ENCODE measurements at places on chromosomes 1 and 21. TPM values are rescaled to one million over a fixed set of nuclear protein-coding genes. Genes with fewer than 3 reads are reported as not detected.

The TGFBR3 gene
- polyA plus RNA-seq: 24.0 TPM

The OPRD1 gene
- not detected for polyA plus RNA-seq

The ST6GALNAC3 gene
- 0.03 TPM for polyA plus RNA-seq

The MCM3AP gene
- 47.2 TPM for polyA plus RNA-seq

The CD84 gene
- polyA plus RNA-seq: 20.7 TPM

DNA sequence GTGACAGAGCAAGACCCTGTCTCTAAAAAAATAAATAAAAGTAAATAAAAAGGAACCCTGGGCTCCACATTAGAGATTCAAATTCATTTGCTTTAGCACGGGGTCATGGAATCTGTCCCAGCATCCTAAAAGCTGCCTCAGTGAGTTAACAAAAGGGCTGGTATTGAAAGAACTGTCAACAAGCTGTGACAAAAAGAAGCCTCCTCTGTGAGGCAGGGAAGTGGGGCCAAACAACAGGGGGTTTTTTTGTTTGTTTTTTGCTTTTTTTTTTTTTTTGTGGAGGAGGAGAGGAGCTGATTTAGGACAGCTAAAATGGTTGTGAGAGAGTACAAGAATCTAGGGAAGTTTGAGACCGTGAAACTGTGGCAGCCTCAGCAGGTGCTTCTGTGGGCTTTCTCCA lies 115.7 kb downstream of the LIPI start:
- no peak for DNase-seq

DNA sequence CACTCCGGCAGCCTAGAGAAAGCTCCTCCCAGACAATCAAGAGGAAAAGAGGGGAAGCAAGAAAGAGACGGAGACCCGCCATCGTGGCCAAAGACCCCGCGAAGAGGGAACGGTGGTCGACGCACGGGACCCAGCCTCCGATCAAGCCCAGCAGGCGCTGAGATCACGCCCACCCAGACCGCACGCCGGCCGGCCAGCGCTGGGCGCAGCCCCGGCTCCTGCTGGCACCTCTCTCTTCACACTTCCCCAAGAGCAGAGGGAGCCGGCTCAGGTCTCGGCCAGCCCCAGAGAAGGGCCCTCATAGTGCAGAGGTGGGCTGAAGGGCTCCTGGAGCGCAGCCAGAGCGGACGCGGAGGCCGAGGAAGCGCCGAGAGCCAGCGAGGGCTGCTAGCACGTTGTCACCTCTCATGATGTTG lies 918.4 kb upstream of the ADAMTS5 start:
- DNase-seq: no peak

DNA sequence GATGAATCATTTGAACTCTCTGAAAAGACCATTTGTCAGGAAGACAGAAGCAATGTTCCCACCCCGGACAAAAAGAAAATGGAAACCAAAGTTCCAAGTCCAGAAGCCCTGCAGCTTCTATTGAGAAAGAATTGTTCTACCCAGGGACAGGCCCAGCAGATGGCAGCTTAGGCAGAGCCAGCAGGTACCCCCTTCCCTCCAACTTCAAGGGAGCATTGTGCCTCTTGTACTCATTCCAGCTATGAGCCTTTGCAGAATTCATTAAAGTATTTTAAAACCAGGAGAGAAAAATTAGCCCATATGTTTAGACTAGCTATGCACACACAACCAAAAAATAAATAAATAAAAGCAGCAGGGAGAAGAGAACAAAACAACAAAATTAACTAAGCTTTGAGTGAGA lies 85.2 kb upstream of the KCND3 start:
- DNase-seq: no peak

GRCh38 chr1:1069711-1070676 lies 4.1 kb downstream of the RNF223 start:
- DNase-seq: no peak

DNA sequence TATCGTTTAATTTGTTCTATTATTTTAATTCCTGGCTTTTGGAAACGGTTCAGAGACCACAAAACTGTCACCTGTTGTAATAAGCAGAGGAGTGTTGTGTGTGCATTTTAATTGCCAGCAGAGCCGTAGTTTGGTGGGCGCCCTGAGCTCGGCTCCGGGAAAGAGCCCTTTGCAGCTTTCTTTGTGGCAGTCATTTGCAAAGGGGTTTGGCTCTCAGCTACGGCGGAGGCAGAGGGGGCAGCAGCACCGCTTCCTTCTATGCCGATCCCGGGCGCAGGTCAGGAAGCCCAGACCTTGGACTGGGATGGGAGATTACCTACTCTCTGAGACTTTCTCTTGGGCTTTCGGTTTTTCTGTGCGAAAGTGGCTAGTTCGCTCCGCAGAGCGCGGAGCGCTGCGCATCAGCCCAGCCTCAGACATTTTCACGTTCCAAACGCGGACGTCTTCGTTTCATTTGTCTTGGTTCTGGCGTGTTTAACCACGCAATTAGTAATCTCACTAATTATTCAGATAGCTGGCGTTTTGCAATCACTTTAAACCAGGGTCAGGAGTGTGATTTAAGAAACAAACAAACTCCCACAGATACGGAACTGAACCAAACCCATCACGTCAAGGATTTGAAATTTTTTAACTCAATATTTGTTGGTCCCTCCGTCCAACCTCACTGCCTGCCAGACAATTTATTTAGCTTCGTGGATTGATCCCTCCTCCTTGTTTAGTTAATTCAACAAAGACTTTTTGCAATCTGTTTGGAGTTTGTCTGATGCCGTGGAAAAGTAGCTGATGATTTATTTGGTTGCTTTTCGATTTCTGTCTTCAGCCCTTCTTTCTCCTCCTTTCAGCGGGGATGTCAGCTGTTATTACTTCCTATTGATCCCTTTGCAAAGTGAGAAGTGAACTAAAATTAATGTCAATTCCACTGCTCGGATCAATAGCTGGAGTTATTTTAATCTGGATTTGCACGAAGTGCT lies 3.9 kb downstream of the RNF220 start:
- DNase-seq: no peak

- DNase-seq: no peak
Measured at GRCh38 chr1:108199201-108199691, 897 bp downstream of the SLC25A24 start.

- DNase-seq: no peak
Measured at GRCh38 chr1:213326281-213327016, 275.4 kb downstream of the RPS6KC1 start.

- DNase-seq: no peak
Measured at GRCh38 chr1:64759968-64760367, 15.1 kb downstream of the RAVER2 start.

- DNase-seq: no peak
Measured at GRCh38 chr1:145983206-145983675, 13.1 kb downstream of the TXNIP start.

DNA sequence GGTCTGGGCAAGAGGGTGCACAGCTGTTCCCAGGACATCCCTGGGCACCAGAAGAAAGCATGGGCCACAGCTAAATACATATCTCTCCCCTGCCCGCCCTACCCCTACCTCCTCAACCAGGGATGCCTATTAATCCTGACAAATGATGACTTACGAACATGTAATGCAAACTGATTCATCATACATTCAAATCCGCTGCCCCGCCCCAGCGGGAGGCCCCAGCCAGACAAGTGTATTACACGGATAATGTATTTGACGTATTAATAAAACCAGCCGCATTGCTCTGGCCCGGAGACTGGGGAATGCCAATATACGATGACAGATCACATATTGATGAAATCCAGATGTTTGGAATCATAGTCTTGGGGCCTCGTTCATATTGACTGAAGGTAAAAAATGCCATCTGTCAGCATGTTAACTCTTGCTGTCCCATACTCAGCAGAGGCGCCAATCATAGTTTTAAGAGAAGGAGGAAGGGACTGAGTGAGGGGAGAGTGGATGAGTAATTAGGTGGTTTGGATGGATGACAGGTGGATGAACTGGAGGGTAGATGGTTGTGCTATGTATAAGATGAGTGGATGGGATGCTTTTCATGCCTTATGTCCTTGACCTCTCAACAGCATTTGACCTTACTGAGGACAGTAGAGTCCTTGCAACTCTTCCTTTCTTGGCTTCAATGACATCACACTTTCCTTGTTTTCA lies 68.2 kb downstream of the TMEM53 start:
- DNase-seq: no peak

DNA sequence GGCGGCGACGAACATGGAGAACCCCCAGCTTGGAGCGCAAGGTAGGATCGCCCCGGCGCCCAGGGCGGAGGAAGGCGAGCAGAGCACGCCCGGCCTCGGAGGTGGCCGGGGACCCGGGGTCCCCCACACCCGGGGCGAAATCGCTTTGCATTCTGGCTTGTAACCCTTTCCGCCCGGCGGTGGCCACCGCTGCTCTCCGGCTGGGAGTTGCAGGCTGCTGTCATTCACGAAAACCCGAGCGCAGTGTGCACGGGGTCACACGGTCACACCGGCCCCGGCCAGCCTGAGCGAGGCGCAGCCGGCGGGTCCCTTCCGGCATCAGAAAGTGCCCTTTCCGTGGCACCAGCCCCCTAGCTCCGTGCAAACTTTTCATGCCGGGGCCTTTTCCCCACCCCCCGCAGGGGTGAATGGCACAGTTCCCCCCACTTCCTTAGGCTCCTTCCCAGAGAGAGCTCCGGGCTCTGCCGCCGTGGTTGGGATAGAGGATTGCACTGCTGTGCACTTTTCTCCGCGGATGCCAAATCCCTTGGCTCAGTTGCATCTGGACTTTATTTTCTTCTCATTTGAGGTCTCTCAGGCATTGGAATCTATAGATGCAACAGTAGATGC lies 802 bp downstream of the KAZN start:
- DNase-seq: no peak

GRCh38 chr1:245516284-245516759 lies 361.5 kb downstream of the KIF26B start:
- DNase-seq: no peak

DNA sequence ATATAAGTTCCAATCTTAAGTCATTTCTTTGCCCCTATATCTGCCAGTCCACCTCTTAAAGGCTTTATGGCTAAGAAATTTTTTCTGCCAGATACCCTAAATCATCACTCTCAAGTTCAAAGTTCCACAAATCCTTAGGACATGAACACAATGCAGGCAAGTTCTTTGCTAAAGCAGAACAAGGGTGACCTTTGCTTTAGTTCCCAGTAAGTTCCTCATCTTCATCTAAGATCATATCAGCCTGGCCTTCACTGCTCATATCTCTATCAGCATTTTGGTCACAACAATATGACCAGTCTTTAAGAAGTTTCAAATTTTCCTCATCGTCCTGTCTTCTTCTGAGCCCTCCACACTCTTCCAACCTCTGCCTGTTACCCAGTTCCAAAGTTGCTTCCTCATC lies 402.2 kb upstream of the RUNX1 start:
- no peak for DNase-seq

- DNase-seq: no peak
Measured at GRCh38 chr1:211870156-211870555, 39.6 kb upstream of the LPGAT1 start.

DNA sequence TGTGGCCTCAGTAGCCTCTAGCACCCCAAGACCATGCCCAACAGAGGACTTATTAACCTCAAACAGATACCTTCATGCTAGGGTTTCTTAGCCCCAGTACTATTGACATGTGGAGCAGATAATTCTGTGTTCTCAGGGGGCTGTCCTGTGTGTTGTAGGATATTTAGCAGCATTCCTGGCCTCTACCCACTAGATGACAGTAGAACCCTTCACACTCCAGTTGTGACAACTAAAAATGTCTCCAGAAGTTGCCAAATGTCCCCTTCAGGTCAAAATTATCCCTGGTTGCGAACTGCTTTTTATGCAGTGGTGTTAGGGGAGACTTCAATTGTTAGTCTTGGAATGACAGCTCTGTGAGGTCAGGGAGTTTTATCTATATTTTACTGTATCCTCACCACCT lies 8.1 kb downstream of the KAZN start:
- DNase-seq: no peak

GRCh38 chr1:114122941-114123618 lies 30.6 kb downstream of the SYT6 start:
- no peak for DNase-seq

DNA sequence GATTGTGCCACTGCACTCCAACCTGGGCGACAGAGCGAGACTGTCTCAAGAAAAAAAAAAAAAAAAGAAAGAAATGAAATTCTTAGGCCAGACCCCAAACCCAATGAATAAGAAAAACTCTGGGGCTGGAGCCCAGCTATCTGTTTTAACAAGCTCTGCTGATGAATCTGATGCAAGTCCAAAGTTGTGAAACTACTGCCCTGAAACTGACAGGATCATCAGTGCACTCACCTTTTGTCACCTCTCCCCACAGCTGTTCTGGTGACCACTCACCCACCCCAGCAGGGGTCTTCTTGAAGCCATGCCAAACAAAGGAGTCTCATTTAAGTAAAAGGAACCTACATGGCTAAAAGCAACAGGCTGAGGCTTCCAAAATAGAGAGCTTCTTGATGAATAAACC lies 8.4 kb downstream of the PABPC4 start:
- no peak for DNase-seq
